ENCODE measurements at places on chromosomes 2 and 18.

- DNase-seq = no peak
Measured at GRCh38 chr18:433298-433697, 67.2 kb downstream of the COLEC12 start.

- peak; percentile 96 for DNase-seq
Measured at GRCh38 chr2:181312515-181312927, 144.7 kb upstream of the ITGA4 start.

- no peak for DNase-seq
Measured at GRCh38 chr2:120754067-120754960, 18.6 kb downstream of the GLI2 start.

GRCh38 chr2:73933194-73933593, 6.5 kb downstream of the DGUOK start:
- DNase-seq = no peak

- no peak for DNase-seq
Measured at GRCh38 chr2:121608367-121608766, 40.9 kb downstream of the CLASP1 start.

DNA sequence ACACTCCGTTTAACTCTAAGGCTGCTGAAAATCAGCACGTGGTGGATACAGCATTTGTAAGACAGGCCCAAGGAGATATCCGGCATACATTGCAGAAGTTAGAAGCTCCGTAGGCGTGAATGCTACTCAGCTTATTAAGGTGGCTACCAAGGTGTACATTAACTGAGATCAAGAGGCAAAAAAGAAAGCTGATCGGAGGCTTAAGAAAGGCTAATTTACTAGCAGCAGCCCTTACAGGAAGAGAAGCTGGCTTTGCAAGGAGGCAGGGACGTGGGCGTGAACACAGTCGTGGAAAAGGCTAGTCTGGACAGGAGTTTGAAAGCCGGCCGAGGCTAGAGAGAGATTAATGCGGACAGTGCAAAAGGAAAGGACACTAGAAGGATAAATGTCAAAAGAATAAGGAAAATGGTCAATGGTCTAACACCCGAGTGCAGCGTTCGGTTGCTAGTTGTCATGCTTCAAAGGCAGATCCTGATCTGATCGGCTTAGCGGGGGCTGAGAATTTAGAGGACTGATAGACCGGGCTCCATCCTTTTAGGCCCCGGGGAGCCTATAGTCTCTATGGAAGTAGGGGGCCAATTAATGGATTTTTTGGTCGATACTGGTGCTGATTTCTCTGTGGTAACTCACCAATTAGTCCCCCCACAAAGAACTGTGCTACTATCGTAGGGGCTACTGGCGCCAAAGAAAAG, 45.6 kb upstream of the SELENOI start:
- DNase-seq = no peak

- DNase-seq = peak; percentile 32
Measured at GRCh38 chr2:102839668-102840388, 78.0 kb downstream of the TMEM182 start.

GRCh38 chr2:31287654-31288053, 53.7 kb downstream of the EHD3 start:
- no peak for DNase-seq

DNA sequence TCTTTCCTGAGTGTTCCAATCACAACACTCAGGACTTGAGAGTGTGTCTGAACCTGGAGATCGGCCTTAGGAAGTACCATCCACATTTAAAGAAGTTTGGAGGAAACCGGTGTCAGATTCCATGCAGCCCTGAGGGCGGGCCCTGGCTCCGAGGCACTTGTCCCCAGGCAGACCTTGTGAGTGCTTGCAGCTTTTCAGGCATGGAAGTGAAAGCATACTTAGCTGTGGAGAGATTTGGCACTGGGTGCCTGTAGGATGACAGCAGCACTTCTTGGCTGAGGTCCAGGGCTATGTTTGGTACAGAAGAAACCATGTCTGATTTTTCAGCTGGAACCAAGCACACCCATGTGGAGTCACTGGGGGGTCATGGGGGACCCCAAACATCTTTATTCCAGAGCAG, 230.8 kb downstream of the SEPTIN10 start:
- peak; percentile 22 for DNase-seq

GRCh38 chr2:54285451-54285850, 29.4 kb upstream of the TSPYL6 start:
- no peak for DNase-seq

DNA sequence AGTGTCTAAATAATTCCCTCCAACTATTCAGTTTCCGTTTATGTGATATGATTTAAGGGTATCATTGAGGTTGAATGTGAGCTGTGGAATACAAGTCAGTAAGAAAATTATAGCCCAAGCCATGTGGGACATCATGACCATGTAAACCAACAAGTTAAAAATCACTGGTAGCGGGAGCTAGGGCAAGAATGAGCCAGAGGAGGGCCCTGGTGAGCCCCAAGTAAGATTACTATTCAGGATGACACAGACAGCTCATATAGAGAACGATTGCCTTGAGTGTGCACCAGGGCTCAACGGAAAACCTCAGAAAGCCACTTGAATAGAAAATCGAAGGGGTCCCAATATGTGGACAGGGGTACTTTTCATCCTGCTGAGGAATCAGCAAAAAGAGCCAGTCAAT, 87.8 kb upstream of the RBMS1 start:
- no peak for DNase-seq

DNA sequence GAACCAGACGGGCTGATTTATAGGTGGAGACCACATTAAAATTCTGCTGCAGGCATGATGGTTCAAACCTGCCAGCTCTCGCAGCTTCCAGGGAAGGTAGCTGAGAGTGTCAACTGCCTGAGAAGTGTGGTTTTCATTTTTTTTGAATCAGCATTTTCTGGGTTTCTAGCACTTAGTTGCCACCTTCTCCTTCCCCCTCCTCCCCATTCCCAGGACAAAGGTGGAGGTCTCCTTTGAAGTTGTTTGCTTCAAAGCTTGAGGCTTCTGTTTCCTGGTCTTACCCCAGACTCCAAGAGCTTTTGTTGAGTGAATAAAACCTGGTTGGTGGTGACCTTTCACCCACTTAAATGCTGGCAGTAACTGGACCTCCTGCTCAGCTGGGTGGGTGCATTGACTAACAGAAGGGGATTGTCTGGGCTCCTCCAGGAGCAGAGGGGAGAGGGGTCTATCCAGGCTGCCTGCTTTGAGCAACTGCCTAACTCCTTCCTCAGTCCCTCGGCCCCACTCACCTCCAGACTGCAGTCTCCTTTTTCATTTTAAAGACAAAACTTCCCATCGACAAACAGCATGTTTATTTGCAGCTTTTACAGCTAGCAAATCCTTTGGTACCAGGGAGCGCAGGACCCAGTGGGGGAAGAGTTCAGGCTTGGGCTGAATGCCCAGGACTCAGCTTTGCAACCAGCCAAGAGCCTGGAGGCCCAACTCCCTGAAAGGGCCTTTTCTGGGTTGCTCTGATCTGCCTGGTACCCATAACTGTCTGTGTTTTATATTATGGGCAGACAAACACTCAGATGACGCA, 3.5 kb downstream of the RHOB start:
- DNase-seq = no peak

DNA sequence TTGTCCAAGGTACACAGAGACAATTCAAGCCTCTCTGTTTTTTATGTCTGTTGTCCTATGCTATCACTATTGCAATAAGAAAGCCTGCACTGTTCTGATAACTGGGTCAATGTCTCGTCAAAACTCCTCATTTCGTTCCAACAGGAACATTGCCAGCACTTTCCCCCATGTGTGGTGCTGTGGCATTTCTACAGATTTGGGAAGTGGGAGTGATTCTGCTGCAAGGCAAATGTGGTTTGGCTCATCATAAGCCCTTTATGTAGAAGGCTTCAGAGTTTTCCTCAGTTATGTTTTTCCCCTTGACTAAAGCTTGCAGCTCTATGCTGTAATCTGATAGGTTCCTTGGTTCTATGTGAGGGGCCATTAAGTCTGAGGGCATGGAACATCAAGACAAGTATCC, 324.1 kb upstream of the TCF4 start:
- DNase-seq = no peak

GRCh38 chr2:107430596-107431266, 396.0 kb upstream of the RGPD4 start:
- DNase-seq = no peak

- no peak for DNase-seq
Measured at GRCh38 chr2:23425885-23426262, 40.9 kb downstream of the KLHL29 start.

GRCh38 chr2:28613186-28613585, 117.3 kb downstream of the PLB1 start:
- no peak for DNase-seq

DNA sequence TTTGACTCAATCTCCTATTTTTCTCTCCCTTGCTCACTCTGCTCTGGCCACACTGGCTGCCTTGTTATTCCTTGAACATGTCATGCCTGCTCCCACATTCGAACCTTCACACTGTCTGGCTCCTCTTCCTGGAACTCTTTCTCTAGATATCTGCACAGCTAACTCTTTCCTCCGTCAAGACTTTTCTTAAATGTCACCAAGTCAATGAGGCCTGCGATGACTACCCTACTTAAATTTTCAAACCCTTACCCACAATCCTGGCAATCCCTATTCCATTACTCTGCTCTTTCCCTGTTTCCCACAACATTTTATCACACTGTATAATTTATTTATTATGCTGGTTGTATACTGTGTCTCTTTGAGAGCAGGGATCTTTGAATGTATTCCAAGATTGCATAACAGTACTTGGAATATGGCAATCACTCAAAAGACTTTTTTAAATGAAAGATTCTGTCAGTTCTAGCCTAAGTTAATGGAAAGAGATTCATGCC, 206.2 kb downstream of the SRBD1 start:
- DNase-seq = no peak

DNA sequence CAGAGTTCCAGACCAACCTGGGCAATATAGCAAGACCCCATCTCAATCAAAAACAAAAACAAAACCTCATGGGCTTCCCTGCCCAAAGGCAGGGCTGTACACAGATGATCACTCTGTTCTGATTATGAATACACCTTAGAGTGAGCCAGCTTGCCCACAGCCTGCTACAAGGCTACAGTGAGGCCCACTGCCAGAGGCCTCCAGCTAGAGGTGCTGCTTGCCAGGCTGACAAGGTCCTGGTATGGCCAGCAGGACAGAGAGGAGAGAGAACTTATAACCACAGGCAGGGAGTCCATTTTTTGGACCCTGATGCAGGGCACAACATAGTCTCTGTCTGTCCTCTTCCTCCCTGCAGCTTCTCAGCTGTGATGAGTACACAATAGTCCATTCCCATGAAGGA, 41.5 kb downstream of the KANSL3 start:
- DNase-seq = no peak

DNA sequence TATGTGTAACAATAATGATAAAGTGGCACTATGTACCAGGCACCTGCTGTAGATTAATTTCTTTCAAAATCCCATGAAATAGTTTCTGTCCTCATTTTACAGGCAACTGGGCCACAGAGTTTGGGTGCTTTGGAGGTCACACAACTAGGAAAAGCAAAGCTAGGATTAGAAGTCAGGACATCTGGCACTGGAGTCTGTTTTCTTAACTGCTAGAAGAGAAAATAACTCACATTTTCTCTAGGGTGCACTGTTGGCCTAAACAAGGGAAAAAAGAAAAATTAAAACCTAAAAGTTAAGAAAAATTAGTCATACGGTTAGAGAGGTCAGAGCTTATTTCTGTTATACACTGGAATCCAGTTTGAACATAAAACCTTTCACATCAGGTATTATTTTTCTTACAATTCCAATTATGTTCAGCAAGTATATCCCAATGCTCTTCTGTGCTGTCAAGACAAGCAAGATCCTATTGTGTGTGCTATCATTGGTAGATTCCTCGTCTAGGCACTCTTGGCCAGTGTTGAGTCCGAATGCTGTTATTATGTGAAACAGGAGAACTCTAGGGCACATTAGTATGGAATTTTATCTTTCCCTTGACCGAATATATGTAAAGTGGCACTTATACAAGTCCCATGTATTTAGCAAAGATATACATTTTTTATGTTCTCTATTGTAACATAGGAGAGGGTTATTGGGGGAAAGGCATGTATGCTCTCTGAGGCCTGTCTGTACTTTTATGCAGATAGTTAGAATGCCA, 1.5 kb upstream of the OSGEPL1 start:
- peak; percentile 5 for DNase-seq

DNA sequence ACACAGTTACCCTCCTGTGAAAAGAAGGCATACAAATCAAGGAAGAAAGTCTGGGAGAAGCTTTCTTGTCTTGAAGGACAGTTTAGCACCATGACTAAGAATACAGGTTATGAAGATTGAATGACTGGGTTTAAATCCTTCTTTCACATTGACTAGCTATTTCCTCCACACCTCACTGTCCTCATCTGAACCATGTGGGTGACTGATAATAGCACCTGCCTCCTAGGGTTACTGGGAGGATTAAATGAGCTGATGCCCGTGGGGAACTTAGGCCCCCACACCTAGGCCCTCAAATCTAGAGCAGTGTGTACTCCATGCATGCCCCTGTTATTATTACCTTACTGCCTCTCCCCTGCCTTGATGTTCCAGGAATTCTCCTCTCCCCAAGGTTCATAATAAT, 202.9 kb downstream of the FBXO15 start:
- DNase-seq = no peak

- peak; percentile 86 for DNase-seq
Measured at GRCh38 chr2:190679813-190680591, 31.1 kb downstream of the NAB1 start.

- DNase-seq = no peak
Measured at GRCh38 chr18:36451454-36452251, 154.1 kb downstream of the FHOD3 start.

DNA sequence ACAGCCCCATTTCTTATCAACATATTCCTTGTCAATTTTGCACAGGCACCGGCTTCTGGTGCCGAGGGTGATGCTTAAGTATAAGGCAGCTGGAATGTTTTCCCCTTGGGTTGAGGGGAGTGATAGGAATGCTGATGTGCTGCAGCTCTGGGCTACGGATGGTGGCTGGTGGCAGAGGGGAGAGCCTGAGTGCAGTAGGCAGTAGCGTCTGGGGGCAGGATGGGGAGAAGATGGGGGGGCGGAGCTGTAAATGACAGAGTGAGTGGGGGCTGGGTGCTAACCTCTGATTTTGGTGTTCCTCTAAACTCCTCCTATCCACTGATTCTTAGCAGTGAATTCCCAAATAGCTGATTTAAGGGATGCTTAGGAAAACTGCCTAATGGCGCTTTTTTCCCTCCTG, 20.7 kb downstream of the TMEM178A start:
- DNase-seq = no peak

DNA sequence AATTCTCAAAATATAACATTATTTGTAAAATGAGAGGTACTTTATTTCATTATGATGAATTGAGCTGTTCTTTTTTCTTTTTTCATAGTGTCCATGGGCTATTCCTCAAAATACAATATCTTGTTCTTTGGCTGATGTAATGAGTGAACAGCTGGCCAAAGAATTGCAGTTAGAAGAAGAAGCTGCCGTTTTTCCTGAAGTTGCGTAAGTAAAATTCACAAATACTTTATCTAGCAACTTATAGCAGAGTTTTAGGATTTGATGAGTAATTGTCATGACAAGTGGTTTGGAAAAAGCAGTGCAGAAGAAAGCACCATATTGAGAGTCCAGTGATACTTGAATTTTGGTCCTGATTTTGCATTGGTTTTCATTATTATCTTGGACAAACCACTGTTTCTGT, 9.8 kb downstream of the RIOK3 start:
- no peak for DNase-seq

GRCh38 chr18:61823595-61823994, 69.2 kb downstream of the RNF152 start:
- DNase-seq = no peak

GRCh38 chr18:27057519-27058234, 127.4 kb downstream of the CHST9 start:
- no peak for DNase-seq

- DNase-seq = no peak
Measured at GRCh38 chr2:118294063-118294462, 205.8 kb downstream of the INSIG2 start.

GRCh38 chr2:9347411-9347881, 75.9 kb downstream of the ITGB1BP1 start:
- no peak for DNase-seq

All from GM12865 (cell line).